ENCODE measurements at places on chromosomes 7 and 10.

GRCh38 chr7:6571160-6571779, 6.0 kb upstream of the ZDHHC4 start:
- DNase-seq: peak; percentile 7

GRCh38 chr10:3421537-3422257, 249.1 kb upstream of the PITRM1 start:
- DNase-seq: no peak

DNA sequence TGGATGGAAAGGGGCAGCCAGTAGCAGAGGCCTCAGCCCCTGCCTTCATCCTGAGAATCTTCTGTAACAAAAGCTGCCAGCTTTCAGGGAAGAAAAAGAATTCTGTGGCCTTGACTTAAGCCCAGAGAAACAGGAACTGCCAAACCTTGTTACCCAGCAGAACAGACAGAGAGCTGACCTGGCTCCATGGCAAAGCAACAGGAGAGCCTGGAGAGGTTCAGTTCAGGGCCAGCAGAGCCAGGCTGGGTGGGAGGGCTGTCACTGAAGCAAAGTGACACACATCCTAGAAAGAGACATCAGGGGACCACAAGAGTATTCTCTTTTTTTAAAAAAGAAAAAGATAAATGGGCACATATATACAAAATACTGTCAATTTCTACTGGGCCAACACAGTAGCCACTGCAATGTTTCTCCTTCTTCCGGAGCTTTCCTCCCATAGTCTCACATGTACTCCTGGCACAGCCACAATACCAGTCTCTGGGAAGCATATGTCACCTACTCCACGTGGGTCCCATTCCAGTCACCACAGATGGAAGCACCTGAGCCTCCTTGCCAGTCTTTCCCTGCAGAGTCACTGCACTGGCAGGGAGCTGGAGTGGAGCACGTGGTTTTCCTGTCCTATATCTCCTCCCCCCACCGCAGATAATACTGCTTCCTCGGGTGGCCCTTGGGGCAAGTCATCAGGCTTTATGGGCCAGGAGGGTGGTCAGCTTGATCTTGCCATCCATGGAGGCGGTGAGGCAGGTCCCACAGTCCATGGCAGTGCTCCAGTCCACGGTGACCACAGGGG, 15.2 kb upstream of the CYREN start:
- no peak for DNase-seq

GRCh38 chr10:104096692-104097091, 11.0 kb upstream of the COL17A1 start:
- DNase-seq: no peak

- no peak for DNase-seq
Measured at GRCh38 chr10:132707121-132707775, 78.7 kb downstream of the NKX6-2 start.

DNA sequence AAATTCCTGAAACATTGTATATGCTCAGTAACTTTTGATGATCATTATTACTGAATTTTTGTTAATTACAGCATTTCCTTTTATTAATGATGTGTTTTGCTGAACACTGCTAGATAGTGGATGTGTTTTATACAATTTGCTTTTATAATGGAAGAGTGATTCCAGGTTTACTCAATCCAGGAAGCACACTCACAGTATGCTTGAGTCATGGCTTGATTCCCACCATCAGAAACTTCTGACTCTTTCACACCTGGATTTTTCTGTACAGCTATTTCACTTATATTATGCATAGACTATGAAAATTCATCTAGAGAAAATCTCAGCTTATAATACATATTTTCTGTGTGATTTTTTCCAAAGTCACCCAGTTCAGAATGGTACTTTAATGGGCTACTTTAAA, 1040.9 kb downstream of the GRM8 start:
- no peak for DNase-seq

GRCh38 chr10:63593576-63593975, 72.4 kb downstream of the REEP3 start:
- no peak for DNase-seq

GRCh38 chr10:91046869-91047268, 126.0 kb upstream of the ANKRD1 start:
- DNase-seq: no peak

DNA sequence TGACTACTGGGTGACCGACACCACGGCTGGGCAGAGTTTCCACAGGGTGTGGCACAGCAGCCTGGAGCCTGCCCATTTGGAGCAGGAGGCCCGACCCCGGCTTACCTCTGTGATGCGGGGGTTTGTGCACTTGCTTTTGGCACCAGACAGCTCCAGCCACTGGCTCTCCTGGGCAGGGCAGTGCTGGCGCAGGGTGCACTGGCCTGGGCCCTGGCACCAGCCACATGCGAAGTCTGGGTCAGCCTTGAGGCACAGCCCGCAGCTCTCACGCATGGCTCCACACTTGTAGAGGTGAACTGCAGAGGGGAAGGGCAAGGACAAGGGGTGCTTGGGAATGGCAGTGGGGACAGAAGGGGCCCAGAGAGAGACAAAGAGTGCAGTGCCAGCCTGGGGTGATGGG, 373.7 kb downstream of the PLXNA4 start:
- no peak for DNase-seq

DNA sequence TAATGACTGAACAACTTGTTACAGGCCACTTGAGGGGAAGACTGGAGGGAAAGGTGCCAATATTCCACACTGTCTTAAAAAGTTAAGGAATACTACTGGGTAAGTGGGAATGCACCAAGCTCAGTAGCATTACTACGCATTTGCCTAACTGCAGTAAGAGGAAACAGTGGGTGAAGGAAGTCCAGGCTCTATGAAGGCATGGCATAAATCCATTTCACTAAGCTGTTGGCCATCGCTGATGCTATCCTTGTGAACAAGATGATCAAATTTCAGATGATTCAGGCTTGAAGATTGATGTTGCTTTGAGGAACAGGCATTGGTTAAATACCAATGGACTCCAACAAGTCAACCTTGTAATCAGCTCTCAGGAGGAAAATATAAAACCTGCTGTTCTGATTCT, 44.2 kb upstream of the TES start:
- DNase-seq: peak; percentile 30

DNA sequence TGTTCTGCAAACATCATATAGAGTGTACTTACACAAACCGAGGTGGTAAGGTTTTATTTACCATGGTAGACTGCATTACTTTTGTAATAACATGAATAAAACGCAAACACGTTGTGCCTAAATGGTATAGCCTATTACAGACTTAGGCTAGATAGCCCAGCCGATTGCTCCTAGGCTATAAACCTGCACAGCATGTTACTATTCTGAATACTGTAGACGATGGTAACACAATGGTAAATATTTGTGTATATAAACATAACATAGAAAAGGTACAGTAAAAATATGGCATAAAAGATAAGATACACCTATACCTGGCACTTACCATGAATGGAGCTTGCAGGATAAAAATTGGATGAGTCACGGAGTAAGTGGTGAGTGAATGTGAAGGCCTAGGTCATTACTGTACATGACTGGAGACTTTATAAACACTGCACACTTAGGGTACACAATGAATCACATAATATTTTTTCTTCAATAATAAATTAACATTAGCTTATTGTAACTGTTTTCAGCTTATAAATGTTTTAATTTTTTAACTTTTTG, 16.3 kb downstream of the AKR1D1 start:
- peak; percentile 84 for DNase-seq

DNA sequence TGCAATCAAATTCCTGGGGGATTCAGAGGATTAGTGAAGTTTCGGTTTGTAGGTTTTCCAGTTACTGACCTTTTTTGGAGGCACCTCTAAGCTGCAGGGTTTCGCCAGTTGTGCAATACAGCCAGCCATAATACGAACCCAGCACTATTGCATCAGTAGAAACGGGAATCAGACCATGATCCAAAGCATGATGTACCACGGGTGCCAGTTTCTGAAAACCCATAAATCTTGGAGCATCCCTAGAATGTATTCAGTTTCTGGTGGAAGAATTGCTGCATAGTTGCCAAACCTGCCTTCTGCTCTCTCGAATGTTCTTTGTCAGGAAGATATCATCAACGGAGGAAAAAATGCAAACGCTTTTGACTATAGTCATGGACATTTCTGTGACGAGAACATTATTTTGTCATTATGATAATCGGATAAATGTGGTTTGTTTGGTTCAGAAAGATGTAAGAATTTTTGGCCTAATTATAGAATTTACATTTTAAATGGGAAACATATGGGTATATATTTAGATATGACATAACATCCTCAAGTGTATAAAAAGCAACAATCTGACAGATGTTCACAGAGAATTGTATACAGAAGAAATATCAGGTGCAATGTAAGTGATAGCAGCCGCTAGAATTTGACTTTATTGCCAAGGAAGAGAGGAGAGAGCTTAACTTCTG, 186.2 kb upstream of the PRKCQ start:
- no peak for DNase-seq

GRCh38 chr7:140232957-140233917, 56.5 kb upstream of the KDM7A start:
- no peak for DNase-seq

DNA sequence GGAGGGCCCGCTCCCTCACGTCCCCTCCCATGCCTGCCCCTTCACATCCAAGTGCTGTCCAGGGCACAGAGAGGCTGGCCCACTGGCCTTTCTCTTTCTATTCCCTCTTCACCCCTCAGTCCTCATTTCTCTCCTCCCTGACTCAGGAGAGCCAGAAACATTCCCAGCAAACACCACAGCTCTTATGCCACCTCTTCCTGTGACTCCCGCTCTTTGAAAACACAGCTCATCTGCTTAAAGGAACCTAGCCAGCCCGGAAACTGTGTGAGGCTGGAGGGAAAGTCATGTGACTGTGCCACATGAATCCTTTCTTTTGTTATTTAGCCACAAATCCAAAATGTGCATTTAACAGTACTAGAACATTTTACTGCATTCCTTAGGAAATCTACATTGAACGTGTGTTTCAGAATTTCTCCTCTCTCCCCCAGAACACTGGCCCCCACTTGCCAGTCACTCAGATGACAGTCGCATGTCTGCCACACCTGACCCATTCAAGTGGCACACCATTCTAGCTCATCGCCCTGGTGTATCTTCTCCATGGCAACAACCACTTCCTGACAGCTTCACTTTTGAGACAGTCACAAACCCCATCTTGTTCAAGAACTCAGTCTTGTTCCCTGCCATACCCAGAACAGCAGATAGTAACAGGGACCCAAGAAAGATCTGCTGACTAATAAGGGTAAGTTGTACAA, 42.8 kb downstream of the GRB10 start:
- no peak for DNase-seq

DNA sequence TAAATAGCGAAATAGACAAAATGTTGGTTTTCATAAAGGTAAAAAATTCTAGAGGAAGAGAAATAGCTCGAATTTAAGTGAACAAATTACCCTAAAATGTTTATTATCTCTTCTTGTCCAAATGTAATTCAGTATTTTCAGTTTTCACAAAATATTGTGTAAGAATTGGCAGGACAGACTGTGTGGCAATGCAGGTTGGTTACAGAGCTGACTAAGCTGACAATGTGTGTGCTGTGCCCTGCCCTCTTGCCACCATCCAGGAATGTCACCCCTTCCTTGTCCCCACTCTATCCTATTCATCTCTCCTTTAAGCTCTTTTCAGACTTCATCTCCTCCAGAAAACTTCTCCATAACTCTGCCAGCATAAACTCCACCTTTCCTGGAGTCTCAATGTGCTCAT, 46.1 kb downstream of the COL28A1 start:
- DNase-seq: peak; percentile 33

DNA sequence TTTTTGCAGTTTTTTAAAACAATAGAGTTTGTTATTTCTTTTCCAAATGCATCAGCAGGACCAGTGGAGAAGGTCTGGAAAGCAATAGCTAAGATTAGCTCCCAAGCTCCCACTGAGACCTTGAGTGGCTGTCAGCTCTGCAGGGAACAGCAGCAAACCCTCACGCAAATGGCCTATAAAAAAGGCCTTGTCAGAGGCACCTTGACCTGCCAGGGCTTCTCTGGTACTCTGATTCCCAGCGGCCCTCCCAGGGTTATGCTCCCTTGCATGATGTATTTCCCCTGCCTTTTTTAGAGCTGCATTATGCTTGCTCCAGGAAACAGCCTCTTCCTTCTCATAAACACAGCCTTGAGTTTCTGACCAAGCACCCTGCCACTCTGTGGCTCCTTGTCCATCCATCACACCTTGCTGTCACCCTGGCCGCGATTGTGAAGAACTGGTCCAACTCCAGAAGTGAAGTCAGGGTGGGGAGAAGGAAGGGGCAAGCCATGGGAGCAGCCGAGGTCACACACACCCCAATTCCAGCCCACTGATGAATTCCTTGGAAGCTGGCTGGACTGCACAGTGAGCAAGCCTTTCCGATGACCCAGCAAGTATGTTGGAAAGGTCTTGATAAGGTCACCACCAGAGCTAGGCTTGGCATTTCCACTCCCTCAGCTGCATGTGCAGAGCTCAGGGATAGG, 35.3 kb upstream of the NKX2-3 start:
- DNase-seq: no peak

DNA sequence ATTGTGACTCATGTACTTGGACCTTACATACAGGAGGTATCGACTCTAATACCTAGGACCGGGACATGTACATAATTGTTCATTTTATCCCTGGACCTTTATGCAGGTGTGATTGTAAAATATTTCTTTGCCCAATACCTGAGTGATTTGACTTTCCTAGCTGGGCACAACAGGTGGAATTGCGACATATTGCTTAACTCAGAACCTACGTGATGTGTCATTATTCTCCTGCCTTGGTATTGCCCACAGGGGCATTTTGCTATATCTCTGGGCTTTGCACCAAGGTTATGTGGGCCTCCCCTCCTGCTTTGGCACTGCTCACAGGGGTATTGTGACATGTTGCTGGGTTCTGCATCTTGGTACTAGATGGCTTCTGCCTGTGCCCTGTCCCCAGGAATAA, 23.9 kb upstream of the ZNF107 start:
- DNase-seq: no peak

- DNase-seq: peak; percentile 68
Measured at GRCh38 chr7:28626624-28627262, 214.4 kb downstream of the CREB5 start.

GRCh38 chr10:114565066-114565465, 93.0 kb downstream of the ABLIM1 start:
- DNase-seq: peak; percentile 27

GRCh38 chr7:75905785-75906604, 9.0 kb upstream of the POR start:
- peak; percentile 22 for DNase-seq

DNA sequence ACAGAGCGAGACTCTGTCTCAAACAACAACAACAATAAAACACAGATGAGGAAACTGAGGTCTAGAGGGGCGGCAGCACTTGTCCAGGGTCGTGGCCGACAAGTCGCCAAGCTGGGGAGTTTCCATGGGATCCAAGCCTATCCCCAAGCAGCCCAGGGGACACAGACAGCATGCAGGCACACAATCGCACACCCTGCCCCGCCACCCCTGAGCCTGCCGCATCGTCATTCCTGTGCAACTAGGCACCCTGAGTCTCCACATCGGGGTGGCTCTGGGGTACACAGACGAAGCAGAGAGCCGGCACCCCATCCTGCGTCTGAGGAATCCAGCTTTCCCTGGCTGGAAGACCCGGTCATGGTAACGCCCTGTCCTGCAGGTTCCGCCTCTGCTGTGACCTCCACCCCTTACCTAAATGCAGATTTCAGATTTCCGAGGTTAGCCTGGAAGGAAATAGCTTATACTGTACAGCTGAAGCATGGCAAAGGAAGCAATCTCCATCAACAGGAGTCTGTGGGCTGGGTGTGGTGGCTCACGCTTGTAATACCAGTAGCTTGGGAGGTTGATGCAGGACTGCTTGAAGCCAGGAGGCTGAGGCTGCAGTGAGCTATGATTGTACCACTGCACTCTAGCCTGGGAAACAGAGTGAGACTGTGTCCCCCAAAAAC, 136.1 kb upstream of the TNRC18 start:
- no peak for DNase-seq

- peak; percentile 84 for DNase-seq
Measured at GRCh38 chr10:95273393-95274312, 17.1 kb downstream of the PDLIM1 start.

Measured in PC-3 (cell line).